NCI-H2029 (cell line): ENCODE measurements at places on chromosomes 6 and 20.
A peak's percentile ranks its signal among the peaks of the same experiment; 100 is the strongest.

DNA sequence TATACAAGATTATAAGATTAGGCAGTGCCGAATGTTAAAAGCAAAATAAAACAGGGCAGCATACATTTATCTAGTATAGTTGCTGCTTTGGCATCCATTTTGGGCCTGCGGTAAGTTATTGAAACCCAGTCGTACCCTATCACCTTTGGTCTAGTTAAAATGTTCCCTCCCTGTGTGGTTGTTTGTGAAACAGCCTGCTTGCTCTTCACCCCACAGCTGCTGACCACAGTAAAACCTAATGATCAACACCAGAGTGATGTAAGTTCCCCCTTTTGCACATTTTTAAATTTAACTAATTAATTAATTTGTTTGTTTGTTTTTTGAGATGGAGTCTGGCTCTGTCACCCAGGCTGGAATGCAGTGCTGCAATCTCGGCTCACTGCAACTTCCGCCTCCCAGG lies 50.3 kb upstream of the TXNDC5 start:
- no peak for DNase-seq

DNA sequence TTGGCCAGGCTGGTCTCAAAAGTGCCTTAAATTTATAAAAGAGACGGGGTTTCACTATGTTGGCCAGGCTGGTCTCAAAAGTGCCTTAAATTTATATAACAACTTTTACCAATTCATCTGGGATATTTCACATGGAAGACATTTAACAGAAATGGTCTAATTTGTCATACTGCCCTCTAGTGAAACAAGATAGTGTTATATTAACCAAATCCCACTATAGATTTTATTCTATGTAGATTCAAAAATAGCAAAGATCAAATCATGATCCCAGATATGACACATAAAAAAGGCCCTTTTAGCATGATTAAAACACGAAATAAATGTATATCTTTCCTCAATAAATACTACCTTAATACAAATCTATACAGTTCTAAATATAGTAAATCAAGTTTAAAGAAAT lies 102.8 kb upstream of the TFAP2D start:
- DNase-seq = no peak

GRCh38 chr6:84003654-84004053 lies 29.9 kb upstream of the MRAP2 start:
- DNase-seq = no peak

- DNase-seq = no peak
These were observed 42.4 kb upstream of the EPB41L1 start for GRCh38 chr20:36112112-36112511.

DNA sequence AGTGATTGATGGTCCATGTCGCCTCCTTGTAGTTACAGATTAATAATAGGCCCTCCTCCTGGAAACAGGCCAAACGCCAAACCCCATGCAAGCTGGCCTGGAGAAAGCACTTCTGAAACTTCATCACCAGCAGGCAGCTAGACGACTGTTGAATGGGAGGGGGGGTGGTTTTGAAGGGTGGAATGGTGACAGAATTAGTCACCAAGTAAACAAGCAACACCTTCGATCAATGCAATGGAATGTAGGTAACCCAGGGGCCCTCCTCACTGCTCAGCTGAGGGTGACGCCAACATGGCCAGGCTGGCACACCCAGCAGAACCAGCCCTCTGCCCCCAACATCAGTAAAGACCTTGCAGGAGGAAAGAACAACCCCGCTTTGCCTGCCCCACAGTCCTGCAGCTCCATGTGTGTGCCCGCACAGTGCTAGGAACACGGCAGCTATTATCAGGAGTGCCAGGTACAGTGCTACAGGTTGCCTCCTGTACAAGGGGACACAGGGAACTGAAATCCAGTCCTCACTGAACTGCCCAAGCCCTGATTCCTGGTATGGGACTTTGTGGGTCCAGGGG lies 2.7 kb downstream of the BCAS1 start:
- no peak for DNase-seq

DNA sequence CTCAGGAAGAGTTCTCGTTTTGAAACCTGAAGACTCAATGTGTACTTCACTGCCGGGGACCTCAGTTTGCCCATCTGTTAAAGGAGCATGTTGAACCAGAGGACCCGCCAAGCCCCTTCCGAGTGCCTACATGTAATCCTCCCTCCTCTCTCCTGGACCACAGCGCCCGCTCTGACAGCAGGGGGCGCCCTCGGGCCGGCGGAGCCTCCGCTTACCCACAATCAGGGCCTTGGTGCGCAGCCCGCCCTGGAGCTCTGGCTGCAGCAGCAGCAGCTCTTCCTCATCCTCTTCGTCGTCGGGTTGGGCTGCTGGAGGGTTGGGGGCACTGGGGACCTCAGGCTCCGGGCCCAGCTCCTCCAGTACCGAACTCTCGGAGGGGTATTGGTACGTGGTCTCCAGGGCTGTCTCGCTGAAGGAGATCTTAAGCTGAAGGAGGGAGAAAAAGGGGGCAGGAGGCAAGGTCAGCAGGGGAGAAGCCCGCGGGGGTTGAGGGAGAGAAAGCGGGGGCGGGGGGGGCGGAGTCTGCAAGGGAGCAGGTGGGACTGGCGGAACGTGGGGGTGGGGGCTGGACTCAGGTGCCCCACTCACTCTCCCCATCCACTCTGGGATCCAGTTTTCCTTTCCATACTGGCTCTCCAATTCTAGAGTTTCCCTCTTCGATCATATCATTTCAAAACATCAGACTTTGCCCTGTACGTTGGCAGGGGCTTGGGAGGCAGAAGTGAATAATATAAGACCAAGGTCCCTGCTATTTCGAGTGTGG lies 6.3 kb upstream of the DHX16 start:
- peak; percentile 63 for DNase-seq

DNA sequence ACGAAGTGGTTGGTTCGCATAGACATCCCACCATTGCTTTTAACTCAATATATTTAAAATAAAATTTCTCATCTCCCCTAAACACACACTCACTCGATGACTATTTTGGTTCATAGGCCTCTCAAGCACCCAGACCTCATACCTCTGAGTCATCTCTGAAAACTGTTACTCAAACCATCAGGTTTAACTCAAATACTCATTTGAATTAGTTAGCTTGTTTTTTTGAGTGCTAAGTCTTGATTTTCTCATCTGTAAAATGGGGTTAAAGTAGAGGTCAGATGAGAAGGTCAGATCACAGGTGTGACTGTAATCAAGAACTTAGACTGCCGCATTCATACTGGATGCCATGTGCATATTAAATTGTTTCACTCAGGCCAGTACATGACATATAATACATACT lies 243.9 kb upstream of the TENT5A start:
- DNase-seq = no peak

DNA sequence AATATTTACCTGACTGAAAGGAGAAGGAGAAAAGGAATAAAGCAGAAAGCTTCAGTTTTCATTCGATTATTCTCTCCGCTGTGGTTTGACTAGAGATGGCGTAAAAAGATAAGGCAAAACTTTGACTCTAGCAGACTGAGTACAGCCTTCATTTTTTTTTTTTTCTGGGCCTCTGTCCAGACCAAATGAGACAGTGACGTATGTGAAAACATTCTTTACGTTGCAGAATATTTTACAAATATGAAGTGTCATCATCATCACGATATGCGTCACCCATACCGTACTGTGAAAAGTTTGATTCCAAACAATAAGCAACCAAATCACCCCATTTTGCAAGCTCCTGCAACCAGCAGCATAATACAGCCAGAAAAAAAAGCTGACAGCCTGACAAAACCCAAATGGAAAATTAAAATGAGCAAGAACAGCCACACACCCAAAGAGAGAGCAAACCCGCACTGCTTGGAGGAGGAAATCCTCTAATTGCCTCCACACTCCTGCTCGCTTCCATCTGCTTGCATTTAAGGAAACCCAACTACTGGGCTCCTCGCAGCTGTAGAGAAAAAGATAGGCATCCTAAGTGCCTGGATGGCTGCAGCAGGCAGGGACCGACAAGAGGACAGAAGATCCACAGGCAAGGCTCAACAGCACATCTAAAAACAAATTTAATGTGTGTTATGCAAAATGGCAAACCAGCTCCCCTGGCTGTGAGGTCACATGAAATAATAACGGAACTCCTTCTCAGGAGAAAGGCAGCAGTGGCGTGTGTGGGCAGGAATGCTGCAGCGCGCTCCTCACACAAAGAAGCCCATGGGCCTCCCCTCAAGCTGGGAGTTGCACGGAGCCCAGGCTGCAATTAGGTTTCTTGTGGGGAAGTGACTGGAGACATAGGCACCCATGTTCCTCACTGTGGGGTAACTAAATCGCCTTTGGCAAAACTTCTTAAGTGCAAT lies 113.1 kb downstream of the FYN start:
- DNase-seq = no peak

GRCh38 chr6:26743157-26743821 lies 83.7 kb upstream of the ZNF322 start:
- no peak for DNase-seq

DNA sequence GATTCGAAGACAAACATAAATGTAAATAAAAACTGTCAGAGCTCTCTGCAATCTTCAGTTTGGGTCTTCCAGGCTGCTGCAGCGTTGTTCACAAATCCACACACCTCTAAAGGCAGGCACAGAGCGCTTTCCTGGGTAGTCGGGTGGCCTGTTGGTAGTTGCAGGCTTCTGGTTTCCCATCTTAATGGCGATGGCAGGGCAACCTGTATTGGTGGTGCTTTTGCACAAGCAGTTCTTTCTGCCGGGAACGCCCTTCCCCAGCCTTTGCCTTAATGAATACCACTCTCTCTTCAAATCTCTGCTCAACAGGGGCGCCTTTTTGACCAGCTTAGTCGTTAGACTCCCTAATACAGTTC lies 723 bp upstream of the IFT52 start:
- DNase-seq = peak; percentile 17

GRCh38 chr20:59352541-59352940 lies 52.1 kb downstream of the EDN3 start:
- no peak for DNase-seq

- no peak for DNase-seq
These were observed 988.7 kb downstream of the HACE1 start for GRCh38 chr6:103870970-103871369.

DNA sequence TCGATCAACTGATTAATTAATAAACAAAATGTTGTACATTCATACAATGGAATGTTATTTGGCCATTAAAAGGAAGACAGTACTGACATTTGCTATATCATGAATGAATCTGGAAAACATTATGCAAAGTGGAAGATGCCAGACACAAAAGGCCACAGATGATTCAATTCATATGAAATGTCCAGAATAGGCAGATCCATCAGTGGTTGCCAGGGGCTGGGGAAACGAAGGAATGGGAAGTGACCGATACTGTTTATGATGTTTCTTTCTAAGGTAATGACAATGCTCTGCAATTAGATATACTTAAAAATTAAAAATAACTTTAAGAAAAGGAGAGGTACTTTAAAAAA lies 37.2 kb downstream of the ELOVL5 start:
- DNase-seq = no peak

DNA sequence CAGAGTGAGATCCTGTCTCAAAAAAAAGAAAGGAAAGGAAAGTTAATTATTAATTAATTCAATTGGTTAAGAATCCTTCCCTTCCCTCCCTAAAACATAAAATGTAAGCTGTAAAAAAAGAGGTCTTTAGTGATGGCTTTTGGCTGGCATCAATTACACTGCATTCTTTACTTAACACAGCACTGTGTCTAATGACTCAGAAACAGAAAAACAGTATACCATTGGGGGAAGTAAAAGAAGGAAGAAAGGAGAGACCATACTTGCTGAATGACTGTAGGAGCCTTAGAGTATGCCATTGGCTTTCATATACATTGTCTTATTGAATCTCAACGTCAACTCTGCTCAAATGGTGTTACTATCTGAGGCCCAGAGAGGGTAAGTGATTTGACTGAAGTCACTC lies 18.3 kb upstream of the CITED2 start:
- no peak for DNase-seq

DNA sequence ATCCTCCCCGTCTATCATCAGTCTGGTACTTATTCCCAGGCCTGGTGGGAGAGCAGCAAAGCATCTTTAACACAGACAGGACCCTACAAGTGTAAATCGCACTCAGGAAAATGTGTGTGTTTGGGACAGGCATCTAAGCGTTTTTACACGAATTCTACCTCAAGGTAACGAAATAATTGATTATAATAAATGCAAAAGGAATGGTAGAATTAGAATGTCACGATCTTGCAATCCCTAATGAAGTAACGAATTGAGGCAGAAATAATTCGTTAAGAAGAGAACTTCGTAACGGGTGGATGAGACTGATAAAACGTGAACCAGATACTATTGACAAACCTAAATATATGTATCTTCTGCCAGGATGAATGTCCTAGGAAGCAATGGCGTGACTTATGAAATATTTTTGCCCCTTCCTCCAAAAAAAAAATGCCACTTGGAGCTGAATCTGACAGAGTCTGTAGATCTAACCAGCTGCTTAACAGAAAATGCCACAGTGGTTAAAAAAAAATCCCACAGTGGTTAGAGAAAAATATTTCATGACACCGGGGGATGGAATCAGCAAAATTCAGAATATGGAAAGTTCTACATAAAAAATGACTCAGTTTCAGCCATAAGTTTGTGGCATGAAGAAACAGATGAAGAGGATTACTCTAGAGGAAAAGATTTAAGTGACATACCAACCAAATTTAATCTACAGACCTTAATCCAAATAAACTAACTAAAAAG lies 68.7 kb downstream of the F13A1 start:
- DNase-seq = no peak

- DNase-seq = no peak
These were observed 5.1 kb upstream of the HELZ2 start for GRCh38 chr20:63579017-63579694.

DNA sequence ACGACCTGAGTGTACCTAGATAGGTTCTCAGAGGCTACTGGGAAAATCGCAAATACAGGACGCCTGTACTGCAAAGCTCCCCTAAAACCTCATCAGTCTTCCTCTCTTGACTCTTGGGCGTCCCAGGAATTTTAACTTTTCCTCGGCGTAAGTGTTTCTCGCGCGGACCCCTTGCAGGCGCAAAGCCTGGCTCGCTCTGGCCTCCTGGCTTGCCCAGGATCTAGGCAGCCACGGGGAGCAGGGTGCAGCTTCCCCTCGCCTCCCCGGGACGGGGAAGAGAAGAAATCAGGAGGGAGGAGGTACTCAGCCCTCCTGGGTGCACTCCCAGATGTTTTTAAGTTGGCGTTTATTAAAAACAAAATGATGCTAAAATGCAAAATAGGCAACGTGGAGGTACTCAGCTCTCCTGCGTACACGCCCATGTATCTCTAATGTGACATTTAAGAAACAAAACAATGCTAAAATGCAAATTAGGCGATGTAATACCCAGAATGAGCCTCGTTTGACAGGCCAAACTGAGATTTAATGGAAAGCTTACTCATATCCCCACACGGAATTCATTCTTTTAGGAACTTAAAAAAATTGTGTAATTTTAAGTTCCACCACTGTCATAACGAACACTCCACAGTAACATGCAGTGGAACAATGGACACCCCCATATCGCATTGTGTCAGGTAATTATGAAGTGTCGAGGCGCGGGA lies 1.6 kb upstream of the SOBP start:
- DNase-seq = no peak
